ENCODE measurements at places on chromosomes 16 and 17. TPM values are rescaled to one million over a fixed set of nuclear protein-coding genes. Genes with fewer than 3 reads are reported as not detected.

DNA sequence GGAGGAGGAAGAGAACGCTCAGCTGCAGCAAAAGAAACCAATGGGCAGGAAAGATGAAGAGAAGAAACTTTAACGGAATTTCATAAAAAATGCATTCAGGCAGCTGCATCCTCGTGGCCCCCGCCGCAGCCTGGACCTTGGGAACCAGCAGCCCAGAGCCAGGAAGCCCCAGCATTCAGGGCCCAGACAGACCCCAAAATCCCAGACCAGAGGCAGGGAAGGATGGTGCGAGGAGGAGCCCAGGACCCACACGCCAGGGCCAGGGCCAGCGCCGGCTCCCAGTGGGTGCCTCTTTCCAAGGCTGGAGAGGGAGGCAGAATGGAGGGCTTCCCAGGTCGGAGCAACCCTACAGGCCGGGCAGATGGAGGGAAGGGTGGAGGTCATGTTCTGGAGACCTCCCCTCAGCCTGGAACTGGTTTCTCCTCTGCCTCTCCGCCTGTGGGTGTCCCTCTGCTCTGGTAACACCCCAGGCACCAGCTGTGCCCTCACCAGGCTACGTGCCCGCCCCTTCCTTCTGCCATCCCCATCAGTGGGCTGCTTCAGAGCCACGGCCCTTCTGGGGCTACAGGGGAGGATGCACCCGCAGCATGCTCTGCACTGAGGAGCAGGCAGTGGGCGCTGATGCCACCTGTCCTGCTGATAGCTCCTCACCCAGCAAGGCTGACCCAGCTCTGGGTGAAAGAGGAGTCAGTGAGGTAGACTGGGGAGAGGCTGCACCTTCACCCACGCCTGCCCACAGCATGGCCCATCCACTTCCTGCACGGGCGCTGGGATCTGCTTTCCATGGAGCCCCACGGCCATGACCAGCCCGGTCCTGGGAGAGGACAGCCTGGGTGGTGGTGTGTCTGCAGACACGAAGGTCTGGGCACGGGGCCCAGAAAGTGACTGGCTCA, 1.2 kb upstream of the MIF4GD start:
- DNase-seq, result no peak

GRCh38 chr16:84196727-84197394, 5.9 kb downstream of the ADAD2 start:
- no peak for DNase-seq

DNA sequence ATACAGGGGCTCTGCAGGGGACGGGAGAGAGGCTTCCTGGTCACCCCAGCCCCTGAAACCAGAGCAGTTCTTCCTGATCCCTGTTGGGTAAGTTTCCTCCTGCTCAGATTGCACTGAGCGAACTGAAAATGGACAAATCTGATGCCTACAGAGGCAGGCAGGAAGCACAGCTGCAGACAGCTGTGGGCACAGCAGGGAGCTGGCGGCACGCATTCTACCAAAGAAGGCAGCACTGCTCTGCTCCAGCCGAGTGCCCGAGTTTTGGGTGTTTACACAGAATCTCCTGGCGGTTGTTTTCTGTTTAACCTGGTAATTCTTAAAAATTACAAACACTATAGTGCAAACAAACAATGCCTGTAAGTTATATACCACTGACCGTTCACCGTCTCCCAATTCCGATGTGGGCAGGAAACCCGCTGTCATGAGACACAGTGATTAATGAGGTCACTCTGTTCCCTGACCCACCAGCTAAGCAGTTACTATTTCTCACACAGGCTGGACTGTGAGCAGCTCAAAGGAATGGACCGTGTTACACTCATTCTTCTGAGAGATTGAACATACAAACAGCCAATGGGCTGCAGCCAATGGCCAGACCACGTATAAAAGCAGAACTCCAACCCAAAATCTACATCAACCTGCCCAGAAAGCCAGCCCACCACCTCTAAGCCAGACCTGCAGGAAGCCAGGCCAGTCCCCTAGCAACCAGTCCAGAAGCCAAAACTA, 25.5 kb downstream of the NSMCE1 start:
- DNase-seq, result peak; percentile 75

Gene AXIN2
- 1.8 TPM for total RNA-seq

DNA sequence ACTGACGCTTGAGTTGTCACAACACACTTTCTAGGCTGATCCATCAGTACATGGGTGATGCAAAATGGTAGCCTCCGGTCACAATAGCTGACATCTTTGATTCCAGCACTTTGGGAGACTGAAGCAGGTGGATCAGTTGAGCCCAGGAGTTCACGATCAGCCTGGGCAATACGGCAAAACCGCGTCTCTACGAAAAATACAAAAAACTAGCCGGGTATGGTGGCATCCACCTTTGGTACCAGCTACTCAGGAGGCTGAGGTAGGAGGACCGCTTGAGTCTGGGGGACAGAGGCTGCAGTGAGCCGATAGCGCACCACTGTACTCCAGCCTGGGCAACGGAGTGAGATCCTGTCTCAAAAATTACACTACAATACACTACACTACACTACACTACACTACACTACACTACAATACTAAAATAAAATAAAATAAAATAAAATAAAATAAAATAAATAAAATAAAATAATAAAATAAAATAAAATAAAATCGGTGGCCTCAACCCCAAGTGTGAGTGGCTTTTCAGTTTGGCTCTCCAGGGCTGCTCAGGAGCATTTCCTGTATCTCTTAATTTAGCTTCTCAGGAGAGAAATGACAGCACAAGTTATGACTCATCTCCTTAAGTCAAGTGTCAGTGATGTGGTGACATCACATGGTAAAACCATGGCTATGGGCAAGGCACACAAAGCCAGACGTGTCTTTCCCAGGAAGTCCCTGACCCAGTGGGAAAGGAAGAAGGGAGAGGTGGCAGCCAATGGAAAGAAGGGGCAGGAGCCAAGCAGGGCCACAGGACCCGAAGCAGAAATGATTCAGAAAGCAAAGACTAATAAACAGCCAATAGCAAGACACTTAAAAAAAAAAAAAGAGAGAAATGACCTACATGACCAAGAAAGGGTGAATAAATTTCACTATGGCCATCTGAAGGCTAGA, 75.3 kb upstream of the TBC1D3K start:
- peak; percentile 99 for DNase-seq

Gene ABCC11
- total RNA-seq, result not detected

Gene TMEM95
- not detected for total RNA-seq

DNA sequence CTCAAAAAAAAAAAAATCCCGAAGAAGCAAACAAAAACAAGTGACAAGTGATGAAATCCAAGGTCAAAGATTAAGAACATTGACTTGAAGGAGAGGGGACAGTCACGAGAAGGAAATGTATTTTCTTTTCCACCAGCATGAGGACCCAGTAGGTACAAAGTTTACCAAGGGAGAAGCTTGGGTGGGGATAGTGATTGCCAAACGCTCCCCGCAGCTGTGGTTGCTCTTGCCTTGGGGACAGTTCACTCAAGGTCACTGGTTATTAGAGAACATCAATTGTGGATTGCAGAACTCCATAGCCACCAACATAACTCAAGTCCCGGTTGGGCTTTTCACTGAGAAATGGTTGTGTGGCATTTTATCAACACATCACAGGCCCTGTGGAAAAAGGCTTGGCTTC, 27.0 kb downstream of the RSL1D1 start:
- DNase-seq, result no peak

DNA sequence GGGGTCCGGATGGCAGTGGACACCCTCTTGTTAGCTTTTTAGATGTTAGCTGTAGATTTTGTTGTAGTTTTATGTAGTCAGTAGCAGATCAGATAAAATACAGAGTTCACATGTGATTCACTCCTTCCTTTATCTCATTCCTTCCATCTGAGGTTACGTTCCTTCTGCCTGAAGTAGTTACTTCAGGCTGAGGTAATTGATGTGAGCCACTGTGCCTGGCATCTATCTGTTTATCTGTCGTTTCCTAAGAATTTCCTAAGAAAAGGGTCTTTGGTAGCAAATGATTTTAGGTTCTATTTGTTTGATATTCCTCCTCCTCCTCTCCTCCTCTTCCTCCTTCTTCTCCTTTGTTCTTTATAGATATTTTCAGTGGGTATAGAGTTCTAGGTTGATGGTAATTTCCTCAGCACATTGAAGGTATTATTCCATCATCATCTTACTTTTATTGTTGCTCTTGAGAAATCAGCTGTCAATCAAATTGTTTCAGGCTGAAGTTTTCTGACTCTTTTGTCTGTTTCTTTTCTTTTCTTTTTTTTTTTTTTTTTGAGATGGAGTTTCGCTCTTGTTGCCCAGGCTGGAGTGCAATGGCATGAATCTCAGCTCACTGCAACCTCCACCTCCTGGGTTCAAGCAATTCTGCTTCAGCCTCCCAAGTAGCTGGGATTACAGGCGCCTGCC, 29.6 kb upstream of the FBXO47 start:
- no peak for DNase-seq

Gene CTRB1
- not detected for total RNA-seq

Gene FADS6
- total RNA-seq, result not detected

GRCh38 chr17:5410594-5411272, 8.7 kb downstream of the NUP88 start:
- no peak for DNase-seq

DNA sequence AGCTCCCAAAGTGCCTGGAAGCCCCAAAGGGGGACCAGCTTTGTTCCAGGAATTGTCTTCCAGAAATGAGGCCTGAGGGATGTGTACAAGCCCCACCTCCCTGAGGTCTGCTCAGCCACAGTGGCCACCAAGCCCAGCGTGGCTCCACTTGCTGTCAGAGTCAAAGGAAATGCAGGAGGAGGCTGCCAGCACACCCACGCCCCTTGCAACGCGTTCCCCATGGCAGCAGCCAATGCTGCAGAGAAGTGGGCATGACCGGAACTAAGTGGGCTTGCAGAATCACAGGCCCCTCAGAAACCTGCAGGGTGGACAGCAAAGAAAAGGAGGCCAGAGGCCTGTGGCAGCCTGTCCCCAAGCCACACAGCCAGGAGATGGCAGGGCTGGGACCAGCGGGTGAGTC, 320.8 kb downstream of the FOXL1 start:
- DNase-seq, result no peak

DNA sequence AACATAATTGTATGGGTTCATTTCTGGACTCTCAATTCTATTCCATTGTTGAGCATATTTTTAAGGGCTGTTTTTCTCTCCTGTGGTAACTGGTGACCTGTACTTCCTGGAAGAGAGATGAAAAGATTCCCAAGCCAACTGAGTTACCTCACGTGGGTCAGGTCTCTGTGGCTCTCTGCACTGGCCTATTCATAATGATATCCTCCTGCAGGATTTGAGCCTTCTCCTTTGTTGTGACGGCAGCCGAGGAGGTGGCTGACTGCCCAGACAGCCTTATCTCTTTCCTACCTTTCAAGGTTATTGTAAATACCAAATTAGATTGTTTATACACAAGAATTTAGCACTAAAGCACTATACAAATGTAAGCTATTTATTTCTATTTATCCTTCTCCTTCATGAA, 2.7 kb upstream of the ACE start:
- no peak for DNase-seq

- DNase-seq, result no peak
These were observed 10.9 kb upstream of the KRT24 start for GRCh38 chr17:40714473-40714872.

Gene CES3
- not detected for total RNA-seq

Gene HSD17B1
- 0.34 TPM for total RNA-seq

DNA sequence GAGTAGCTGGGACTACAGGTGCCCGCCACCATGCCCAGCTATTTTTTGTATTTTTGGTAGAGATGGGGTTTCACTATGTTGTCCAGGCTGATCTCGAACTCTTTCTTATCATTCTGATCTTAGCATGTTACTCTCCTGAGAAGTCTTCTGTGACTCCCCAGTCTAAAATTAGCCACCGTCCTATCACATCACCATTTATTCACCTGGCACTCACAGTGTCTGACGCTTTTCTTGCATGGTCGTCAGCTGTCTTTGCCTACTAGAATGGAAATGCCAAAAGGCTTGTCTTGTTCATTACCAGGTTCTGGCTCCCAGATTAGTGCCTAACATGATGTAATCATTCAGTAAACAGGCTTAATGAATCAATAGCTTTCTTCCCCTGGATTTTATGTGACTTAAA, 23.8 kb downstream of the TOM1L1 start:
- DNase-seq, result no peak

Gene TBC1D3D
- total RNA-seq, result not detected

DNA sequence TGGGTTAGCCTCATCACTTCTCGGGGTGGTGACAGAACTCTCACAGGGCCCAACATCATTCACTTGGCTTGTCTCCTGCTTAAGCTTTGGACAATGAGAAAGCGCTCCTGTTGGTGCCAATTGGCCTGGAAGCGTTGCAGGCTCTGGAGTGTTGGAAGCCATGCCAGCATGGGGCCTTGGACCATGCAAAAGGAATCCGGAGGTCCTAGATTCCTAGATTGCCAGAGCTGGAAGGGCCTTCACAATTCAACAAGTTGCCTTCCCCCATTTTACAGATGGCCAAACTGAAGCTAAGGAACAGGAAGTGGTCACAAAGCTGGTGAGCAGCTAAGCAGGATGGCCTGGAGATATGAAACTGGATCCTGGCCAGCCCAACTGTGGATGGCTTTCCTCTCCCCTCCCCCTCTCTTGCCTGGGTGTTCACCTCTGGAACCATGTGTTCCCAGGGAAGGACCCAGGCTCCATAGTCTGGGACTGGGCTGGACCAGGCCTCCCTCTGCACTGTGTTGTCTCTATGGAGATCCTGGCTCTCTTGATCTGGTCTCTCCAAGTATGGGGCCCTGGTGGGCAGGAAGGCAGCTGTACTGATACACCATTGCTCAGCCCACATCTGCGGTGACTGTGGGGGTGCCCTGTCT, 6.0 kb upstream of the IGFBP4 start:
- DNase-seq, result no peak

DNA sequence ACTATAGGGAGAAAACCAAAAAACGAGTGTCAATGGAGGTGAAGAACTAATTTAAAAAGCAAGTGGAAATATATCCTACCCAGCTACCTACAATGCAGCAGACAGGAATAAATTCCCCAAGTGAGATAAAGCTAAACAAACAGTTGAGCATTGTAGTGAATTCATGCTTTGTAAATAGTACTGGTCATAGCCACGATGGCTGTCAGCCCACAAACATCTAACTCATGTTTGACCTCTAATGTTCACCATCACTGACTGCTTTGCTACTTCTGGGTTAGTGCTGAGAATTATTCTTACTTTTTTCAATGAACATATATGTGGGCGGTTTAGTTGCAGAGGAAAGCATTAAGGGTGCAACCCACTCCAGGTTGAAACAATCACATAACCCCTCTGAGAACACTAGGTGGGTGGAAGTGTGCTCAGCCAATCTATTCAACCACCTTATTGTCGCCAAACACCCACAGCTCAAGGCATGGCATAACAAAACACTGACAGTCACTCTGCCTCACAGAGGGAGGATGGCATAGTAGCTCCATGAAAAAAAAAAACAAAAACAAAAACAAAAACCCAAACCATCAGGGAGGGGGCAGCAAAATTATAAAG, 264.1 kb downstream of the ZFHX3 start:
- DNase-seq, result peak; percentile 2

- no peak for DNase-seq
These were observed 47.9 kb downstream of the STH start for GRCh38 chr17:46046957-46047356.

DNA sequence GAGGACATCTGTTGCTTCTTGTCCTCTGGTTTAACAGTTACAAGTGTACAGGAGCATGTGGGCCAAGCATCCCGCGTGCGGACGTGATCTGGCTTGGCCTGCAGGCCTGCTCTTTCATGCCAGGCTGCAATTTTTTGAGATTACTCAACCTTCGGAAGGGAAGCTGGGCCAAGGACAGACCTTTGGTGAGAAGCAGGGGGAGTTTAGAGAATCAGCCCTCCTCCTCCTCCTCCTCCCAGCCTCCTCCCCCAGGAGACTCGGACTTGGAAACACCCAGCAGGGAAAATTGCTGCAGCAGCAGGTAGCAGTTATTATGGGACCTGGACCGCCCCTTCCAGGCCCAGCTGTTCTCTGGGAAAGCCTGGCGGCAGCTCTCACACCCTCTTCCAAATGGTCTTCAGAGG, 5.1 kb upstream of the KLHL36 start:
- peak; percentile 56 for DNase-seq

Measured in kidney epithelial cell (primary cell).